ENCODE measurements at places on chromosomes 3 and 15.

- no peak for DNase-seq
These were observed 254.2 kb downstream of the EBLN2 start for GRCh38 chr3:73315706-73316105.

GRCh38 chr15:100284191-100284590 is 57.6 kb downstream of the ADAMTS17 start:
- no peak for DNase-seq

DNA sequence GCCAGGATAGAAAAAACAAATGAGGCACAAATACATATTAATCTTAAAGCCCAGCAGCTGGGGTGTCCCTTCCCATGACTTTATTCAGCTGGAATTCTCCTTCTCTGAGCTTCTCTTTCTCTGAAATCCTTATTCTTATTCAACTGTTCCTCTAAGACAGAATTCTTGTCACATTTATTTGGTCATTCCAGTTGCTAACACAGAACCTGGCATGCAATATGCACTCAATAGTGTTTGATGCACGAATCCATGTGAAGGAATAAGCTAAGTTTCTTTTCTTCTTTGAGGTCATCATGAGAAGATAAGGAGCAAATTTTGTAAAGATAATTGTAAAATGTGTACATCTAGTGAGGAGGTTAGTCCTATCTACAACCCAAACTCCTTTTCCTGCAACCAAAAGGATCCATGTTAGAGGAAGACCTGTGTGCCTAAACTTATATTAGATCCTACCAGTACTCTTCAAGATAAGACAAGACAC is 154.2 kb upstream of the KCNMB2 start:
- no peak for DNase-seq

GRCh38 chr3:170330366-170330765 is 27.1 kb upstream of the SKIL start:
- no peak for DNase-seq

- no peak for DNase-seq
These were observed 138.2 kb downstream of the UBE2E2 start for GRCh38 chr3:23341147-23341838.

GRCh38 chr3:31495971-31496665 is 36.6 kb upstream of the STT3B start:
- DNase-seq: no peak

- DNase-seq: no peak
These were observed 14.0 kb upstream of the STAC start for GRCh38 chr3:36366308-36366707.

DNA sequence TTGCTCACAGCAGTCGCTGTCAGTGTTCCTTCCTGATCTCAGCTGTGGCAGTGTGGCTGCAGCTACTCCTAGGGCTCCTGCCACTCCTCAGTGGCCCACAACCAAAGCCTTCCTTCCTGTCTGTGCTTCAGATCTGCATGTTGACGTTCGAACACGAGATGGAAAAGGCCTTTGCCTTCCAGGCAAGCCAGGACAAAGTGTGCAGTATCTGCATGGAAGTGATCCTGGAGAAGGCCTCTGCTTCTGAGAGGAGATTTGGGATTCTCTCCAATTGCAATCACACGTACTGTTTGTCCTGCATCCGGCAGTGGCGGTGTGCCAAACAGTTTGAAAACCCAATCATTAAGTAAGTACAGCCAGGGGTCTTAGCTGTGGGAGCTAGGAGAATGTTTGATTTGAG is 17.8 kb downstream of the MKRN2 start:
- no peak for DNase-seq

DNA sequence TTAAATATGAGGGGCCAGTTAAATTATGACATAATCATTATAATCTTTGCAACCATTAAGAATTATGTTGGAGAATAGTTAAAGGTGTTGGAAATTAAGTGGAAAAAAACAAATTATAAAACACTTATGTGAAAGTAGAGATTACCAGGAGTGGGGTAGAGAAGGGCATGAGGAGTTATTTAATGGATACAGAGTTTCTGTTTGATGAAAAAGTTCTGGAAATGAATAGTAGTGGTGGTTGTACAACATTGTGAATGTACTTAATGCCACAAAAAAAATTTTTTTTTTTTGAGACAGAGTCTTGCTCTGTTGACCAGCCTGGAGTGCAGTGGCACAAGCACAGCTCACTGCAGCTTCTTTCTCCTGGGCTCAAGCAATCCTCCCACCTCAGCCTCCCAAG is 25.1 kb upstream of the TNIK start:
- no peak for DNase-seq

DNA sequence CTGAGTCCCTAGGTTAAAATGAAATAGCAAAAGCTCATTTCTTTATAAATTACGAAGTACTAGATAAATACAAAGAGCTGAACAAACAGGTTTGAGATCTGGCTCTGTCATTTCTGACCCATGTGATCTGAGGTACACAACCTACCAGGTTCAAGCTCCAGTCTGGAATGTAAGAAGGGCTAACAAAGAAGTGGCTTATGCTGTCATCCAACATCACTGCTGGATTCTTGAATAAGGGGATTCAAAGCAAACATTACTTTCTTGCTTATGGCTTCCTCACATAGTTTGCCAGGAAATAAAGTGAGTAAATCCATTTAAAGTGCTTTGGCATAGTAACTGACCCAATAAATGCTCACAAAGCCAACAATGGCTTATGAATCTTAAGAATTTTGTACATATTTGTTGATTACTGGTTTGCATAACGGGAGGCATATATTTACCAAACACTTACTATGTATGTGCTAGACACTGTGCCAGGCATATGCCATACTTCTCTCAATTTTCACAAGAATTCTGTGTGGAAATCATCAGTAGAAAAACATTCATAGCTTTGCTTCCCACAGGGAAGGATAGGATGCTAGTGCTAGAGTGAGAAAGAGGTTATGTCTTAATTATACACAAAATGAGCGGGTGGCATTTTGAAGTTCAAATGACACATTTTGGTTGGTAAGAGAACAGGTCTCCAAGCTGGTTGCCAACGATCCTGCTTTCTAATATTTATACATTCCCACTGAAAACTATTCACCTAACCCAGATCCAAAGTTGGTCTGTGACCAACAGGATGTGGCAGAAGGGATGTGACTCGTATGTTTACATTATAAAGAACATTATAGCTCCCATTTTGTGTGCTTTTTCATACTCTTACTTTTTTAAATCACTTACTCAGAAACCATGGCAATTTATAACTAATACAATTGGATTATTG is 38.7 kb upstream of the CSPG5 start:
- DNase-seq: no peak

Measured in stimulated activated CD8-positive, alpha-beta memory T cell treated with anti-CD3 and anti-CD28 coated beads, Interleukin-2, amount 100 ng/mL, for 48 hours (primary cell).